ENCODE measurements at places on chromosomes 1 and 21.
A peak's percentile ranks its signal among the peaks of the same experiment; 100 is the strongest.

GRCh38 chr1:151774256-151774922 lies 11.1 kb upstream of the MRPL9 start:
- no peak for DNase-seq

GRCh38 chr1:160645386-160646130 lies 1.3 kb downstream of the SLAMF1 start:
- no peak for DNase-seq

GRCh38 chr1:73909043-73909562 lies 288.9 kb downstream of the LRRIQ3 start:
- no peak for DNase-seq

GRCh38 chr1:118863688-118864087 lies 124.5 kb downstream of the TBX15 start:
- DNase-seq = no peak

- peak; percentile 89 for DNase-seq
These were observed 1.2 kb upstream of the LUZP1 start for GRCh38 chr1:23169727-23170335.

DNA sequence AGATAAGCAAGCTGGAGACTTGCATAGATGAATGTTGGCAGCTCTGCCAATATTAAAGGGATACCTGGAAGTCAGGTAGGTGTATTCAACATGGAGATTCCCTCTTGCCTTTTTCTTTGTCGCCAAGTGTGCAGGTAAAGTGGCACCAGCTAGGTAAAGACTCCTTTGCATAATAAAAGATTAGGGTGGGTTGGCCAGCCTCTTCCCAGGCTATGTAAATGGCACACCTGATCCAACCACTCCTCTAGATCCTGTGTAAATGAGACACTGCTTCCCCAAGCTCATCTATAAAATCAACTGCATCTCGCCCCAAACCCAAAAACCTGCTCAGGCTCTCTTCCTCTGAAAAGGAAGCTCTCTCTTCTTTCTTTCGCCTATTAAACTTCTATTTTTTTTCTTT lies 100.8 kb upstream of the DSCAM start:
- no peak for DNase-seq

GRCh38 chr1:227318853-227319607 lies 738 bp upstream of the CDC42BPA start:
- no peak for DNase-seq
